ENCODE measurements at places on chromosomes 6 and 20.
A peak's percentile ranks its signal among the peaks of the same experiment; 100 is the strongest.

DNA sequence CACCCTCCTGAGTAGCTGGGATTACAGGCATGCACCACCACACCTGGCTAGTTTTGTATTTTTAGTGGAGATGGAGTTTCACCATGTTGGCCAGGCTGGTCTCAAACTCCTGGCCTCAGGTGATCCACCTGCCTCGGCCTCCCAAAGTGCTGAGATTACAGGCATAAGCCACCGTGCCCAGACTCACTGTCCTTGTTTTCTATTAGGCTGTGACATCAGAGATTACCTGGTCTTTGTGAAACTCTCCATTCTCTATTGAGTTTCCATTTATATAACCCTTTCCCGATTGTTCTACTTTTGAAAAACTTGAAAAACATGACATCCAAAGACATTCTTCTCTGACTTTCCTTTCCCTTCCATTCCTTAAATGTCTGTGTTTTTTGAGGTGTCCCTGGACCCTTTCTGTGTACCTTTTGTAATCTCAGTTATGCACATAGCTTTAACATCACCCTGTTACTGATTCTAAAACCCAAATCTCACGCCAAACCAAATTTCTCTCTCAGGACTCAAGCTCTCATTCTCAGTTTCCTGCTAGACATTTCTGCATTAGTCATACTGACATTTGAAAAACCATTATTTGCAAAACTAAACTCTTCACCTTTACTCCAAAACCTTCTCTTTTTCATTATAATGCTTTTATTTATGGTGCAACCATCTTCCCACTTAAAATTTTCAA is 137.0 kb downstream of the KHDC1L start:
- no peak overlapping the region for H3K27ac ChIP-seq
- H3K27me3 ChIP-seq, result no peaks in the 10 kb centered on the region
- no peak for DNase-seq
- no peaks in the 10 kb centered on the region for H3K4me1 ChIP-seq
- no peak overlapping the region for H3K4me3 ChIP-seq
- H3K36me3 ChIP-seq, result no peaks in the 10 kb centered on the region

DNA sequence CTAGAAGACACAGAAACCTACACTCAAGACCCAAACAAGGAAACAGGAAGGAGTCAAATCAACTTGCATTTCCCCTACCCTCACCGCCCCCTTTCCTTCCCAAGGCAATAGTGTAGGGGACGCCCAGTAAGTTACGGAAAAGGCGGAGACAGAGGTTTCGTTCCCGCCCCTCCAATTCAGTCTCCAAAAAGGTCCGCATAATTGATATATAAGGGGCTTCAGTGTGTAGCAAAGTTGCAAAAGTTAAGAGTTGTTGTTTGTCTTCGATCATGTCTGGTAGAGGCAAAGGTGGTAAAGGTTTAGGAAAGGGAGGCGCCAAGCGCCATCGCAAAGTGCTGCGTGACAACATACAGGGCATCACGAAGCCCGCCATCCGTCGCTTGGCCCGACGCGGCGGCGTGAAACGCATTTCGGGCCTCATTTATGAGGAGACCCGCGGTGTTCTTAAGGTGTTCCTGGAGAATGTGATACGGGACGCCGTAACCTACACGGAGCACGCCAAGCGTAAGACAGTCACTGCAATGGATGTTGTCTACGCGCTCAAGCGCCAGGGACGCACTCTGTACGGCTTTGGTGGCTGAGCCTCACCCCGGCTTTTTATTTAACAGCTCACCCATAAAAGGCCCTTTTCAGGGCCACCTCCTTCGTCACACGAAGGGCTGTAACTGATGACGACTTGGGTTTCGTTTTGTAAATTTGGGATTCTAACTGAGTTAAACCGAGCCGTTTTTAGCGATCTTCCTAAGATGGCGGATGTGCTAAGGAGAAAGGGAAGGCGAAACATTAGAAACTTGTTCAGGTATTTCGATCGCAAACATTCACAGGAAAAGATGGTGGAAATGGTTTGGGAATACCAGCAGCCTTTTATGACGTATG is 124.6 kb upstream of the BTN3A2 start:
- peak overlapping the region; percentile 67 for H3K27ac ChIP-seq
- peak; percentile 70 for DNase-seq
- peaks cover 17% of the 10 kb centered on the region for H3K27me3 ChIP-seq
- no peaks in the 10 kb centered on the region for H3K4me1 ChIP-seq
- peak overlapping the region; percentile 51 for H3K4me3 ChIP-seq

DNA sequence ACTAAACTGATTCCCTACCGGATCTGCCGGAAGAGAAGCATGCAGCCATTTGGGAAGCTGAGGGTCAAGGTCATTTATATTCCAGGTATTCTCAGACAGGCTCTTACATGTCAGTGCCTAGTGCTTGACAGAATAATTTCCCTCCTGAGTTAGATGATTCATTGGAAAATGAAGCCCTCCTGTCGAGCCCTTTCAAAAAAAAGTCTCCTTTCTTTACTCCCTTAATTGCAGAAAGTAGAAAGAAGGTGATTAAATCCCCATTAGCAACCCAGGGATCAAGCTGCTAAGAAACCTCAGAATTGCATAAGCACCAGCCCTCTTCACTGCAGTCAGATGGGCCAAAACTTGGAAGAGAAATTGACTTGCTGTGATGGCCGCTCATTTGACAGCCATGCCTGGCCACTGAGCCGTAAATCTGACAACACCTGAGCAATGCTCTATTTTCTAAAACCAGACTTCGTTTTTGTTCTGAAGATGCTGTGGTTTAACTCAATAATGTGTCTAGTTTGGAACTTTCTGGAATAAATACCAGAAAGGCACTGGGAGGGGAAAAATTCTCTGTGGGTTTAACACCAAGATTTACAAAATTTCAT is 61.0 kb upstream of the ARMH2 start:
- peaks cover 10% of the 10 kb centered on the region for H3K4me1 ChIP-seq
- no peaks in the 10 kb centered on the region for H3K36me3 ChIP-seq
- no peak overlapping the region for H3K27ac ChIP-seq
- no peak for DNase-seq
- H3K4me3 ChIP-seq, result no peak overlapping the region

DNA sequence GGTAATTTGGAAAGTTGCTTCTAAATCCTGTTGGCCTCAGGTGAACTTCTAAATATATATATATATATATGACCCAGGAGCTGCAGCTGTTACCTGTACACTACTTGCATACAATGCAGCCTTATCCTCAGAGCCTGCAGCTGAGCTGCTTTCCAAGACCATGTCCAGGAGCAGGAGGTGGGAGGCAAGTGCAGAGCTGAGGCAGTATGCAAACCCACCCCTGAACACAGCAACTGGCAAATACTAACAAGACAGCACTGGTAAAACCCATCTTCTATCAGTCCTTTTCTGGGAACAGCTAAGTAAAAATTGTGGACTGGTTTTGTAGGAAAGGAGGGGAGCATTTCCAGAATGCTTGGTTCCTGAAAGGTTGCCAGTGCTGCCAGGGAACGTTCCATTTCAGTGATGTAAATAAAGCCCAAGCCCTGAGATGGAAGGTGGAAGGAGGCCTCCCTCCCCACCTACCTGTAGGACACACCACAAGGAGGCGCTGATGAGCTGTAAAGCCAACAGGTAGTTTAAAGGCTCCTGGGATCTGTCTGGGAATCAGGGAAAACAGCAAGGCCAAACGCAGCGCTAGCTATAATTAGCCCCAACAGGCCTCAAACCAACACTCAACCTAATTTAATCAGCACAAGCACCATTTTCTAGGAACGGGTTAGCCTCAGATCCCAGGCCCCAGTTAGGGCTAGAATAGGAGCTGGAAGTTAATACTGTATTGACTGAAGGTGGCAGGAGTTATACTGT is 93.8 kb upstream of the MAP7 start:
- DNase-seq, result peak; percentile 87
- no peak overlapping the region for H3K27ac ChIP-seq
- H3K4me3 ChIP-seq, result no peak overlapping the region

- no peaks in the 10 kb centered on the region for H3K36me3 ChIP-seq
- no peak for DNase-seq
- no peaks in the 10 kb centered on the region for H3K27me3 ChIP-seq
- H3K4me1 ChIP-seq, result peaks cover 30% of the 10 kb centered on the region
- H3K27ac ChIP-seq, result peak overlapping the region; percentile 84
These were observed 430 bp upstream of the FAM110A start for GRCh38 chr20:833121-833449.

- H3K36me3 ChIP-seq, result no peaks in the 10 kb centered on the region
- no peak overlapping the region for H3K4me3 ChIP-seq
- peak; percentile 1 for DNase-seq
These were observed 10.8 kb downstream of the MAPK13 start for GRCh38 chr6:36141091-36141490.

DNA sequence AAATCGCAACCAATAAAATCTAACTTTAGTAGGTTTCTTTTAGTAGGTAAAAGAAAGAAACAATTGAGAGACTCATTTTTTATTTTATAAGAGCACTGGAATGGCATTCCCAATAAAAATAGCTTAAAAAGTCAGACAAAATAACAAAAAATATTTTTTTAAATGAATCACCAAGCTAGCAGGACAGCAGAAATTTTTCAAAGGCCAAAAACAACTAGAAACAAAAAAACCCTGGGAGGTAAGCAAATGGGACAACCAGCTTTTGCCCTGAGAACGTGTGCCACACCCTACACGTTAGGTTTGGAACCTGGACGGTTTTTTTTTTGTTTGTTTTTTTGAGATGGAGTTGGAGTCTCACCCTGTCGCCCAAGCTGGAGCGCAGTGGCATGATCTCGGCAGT is 19.6 kb downstream of the GPLD1 start:
- DNase-seq, result peak; percentile 16
- no peaks in the 10 kb centered on the region for H3K36me3 ChIP-seq
- no peak overlapping the region for H3K4me3 ChIP-seq
- H3K27me3 ChIP-seq, result no peaks in the 10 kb centered on the region

DNA sequence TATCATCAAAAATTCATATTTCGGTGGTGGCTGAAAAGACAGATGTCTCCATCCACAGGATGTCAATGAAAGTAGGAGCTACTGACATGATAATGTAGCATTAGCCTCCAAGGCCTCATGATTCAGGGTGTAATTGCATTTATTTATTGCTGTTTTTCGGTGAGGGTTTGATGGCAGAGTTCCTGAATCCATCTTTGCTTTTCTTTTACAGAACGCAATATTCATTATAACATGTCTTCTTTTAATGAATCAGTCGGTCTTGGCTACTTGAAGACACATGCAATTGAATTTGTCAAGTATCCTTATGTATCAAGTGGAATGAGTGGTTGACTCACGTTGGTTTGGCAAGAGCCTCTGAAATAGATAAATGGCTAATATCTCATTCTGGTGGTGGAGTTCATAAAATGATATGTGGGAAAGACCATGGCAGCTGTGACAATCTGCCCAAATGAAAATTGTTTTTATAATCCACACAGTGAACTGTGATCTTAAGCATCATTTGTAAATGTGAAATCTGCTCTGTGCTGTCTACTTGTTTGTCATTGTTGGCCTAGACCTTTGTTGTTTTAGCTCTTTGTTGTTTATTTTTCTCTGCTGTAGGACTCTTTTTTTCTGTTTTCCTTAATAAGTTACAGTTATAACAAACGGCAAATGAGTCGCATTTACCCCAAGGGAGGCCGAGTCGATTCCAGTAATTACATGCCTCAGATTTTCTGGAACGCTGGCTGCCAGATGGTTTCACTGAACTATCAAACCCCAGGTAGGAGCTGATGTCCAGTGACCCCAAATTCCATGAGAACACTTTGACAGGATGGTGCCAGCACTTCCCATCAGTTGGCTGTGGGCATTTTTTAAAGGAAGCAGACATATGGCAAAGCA is 105.7 kb upstream of the LAMP5 start:
- H3K36me3 ChIP-seq, result peaks cover 27% of the 10 kb centered on the region
- no peak overlapping the region for H3K27ac ChIP-seq
- H3K27me3 ChIP-seq, result no peaks in the 10 kb centered on the region
- H3K4me1 ChIP-seq, result no peaks in the 10 kb centered on the region
- no peak overlapping the region for H3K4me3 ChIP-seq

- H3K36me3 ChIP-seq, result no peaks in the 10 kb centered on the region
- H3K4me3 ChIP-seq, result no peak overlapping the region
- no peaks in the 10 kb centered on the region for H3K27me3 ChIP-seq
These were observed 8.2 kb downstream of the PRPH2 start for GRCh38 chr6:42714098-42714761.

GRCh38 chr20:33481431-33481941 is 8.4 kb upstream of the CBFA2T2 start:
- H3K4me1 ChIP-seq, result no peaks in the 10 kb centered on the region
- no peaks in the 10 kb centered on the region for H3K36me3 ChIP-seq
- H3K27ac ChIP-seq, result no peak overlapping the region
- no peak for DNase-seq

GRCh38 chr20:63394069-63394919 is 33.1 kb upstream of the CHRNA4 start:
- no peaks in the 10 kb centered on the region for H3K27me3 ChIP-seq
- H3K27ac ChIP-seq, result no peak overlapping the region
- H3K4me3 ChIP-seq, result no peak overlapping the region
- no peaks in the 10 kb centered on the region for H3K4me1 ChIP-seq
- H3K36me3 ChIP-seq, result no peaks in the 10 kb centered on the region

DNA sequence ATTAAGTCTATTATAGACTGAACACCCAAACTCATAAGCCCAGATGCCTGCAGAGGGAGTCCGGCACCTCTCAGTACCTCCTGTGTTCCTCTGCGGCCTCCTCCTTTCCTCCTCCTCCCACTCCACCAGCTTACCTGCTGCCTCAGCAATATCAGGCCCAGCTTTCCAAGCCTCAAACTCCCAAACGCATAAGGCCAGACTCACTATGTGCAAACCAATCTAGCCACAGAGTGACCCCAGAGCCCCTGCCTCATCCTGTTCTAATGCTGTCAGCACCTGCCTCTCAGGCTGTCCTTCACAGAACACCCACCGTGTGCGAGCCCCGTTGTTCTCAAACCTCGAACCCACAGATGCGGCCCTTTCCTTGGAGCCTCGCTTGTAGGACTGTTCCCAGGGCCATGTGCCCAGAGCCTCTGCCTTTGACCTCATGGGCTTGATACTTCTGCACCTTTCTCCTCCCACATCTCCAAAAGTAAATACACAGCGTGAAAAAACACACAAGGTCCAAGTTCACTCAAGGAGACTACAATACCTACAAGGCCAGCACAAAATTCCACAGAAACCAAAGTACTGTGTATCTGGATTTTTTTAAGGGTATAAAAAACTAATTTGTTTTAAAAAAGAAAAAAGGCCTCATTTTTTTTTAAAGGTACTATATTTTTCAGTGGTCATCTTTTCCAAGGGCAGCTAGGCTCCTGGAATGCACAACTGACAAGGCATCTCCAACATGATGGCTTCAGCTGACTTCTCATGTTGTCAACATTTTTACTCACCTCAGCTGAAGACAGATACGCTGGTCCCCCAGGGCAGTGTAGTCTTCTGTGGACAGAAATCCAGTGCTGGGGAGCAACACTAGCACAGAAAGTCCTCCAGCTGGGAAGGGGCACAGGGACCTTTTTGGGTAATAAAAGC is 52.3 kb downstream of the ABHD12 start:
- no peak for DNase-seq
- no peaks in the 10 kb centered on the region for H3K4me1 ChIP-seq
- H3K36me3 ChIP-seq, result no peaks in the 10 kb centered on the region
- no peak overlapping the region for H3K27ac ChIP-seq

DNA sequence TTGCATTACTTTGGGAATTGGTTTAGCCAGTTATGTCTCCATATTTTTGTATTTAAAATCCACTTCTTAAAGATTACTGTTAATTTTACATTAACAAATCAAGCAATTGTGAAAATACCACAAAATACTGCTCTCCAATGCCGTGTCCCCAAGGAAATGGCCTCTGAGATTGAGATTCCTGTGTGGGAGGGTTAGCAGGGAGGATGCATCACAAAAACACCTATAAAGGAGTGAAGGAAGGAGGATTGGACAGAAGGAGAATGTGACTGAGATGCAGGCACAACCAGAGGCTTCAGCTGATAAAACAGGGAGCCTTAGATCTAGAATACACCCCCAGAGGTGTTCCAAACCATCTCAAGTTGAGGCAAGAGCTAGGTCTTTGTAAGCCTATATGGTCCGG is 34.2 kb upstream of the NKAIN2 start:
- H3K36me3 ChIP-seq, result no peaks in the 10 kb centered on the region
- H3K4me3 ChIP-seq, result no peak overlapping the region
- H3K27me3 ChIP-seq, result no peaks in the 10 kb centered on the region
- no peak overlapping the region for H3K27ac ChIP-seq

All from right atrium auricular region (tissue), 2 donors.